ENCODE measurements at places on chromosomes 3 and 15.
A peak's percentile ranks its signal among the peaks of the same experiment; 100 is the strongest.

DNA sequence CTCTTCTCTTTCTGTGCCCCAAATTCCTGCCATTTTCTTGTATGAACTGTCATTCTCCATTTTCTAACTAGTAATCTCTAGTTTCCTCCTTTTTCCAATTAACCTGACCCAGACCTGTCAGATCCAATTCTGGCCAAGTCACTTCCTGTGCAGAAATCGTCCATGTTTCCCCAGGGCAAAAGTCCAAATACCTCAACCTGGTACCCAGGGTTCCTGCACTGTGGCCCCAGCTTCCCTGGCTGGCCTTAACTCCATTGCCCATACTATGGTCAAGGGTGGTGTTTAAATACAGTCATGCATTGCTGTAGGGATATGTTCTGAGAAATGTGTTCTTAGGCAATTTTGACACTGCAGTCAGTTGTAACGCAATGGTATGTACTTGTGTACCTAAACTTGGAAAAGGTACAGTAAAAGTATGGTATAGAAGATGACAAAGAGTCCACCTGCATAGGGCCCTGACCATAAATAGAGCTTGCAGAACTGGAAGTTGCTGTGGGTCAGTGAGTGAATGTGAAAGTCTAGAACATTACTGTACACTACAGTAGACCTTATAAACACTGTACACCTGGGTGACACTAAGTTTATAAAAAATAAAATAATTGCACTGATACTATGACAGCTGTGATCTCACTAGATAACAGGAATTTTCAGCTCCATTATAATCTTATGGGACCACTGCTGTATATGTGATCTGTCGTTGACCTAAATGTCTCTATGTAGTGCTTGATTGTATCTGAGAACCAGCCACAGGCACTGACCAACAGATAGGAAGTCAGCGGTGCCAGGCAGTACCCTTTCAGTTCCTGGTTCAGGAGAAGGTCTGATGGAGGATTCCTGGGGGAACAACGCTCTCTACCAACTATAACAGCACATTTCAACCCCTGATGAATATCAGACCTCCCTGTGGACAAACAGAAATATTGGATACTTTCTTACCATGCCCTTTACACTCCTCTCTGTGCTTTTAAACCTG, 336.1 kb upstream of the PROK2 start:
- no peak overlapping the region for H3K4me3 ChIP-seq
- no peak for DNase-seq

GRCh38 chr15:63858881-63859280, 25.1 kb upstream of the HERC1 start:
- H3K4me1 ChIP-seq: peaks cover 8% of the 10 kb centered on the region
- peak overlapping the region; percentile 38 for H3K27ac ChIP-seq
- DNase-seq: no peak
- H3K27me3 ChIP-seq: no peaks in the 10 kb centered on the region

- no peaks in the 10 kb centered on the region for H3K27me3 ChIP-seq
- no peak overlapping the region for H3K27ac ChIP-seq
- no peak overlapping the region for H3K4me3 ChIP-seq
These were observed 37.0 kb downstream of the CDC25A start for GRCh38 chr3:48151058-48151806.

DNA sequence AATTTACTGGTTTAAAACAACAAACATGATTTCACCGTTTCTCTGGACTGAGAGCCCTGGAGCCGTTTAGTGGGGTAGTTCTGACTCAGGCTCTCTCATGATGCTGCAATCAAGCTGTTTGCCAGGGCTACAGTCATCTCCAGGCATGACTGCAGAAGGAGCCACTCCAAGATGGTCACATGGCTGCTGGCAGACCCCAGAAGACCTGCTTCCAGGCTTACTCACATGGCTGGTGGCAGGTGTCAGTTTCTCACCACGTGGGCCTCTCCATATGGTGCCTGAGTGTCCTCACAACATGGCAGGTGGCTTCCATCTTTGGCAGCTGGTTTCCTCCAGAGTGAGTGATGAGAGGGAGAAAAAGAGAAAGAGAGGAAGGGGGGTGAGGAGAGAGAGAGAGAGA, 378.3 kb upstream of the RGMA start:
- no peaks in the 10 kb centered on the region for H3K36me3 ChIP-seq
- no peak overlapping the region for H3K4me3 ChIP-seq
- no peaks in the 10 kb centered on the region for H3K4me1 ChIP-seq

DNA sequence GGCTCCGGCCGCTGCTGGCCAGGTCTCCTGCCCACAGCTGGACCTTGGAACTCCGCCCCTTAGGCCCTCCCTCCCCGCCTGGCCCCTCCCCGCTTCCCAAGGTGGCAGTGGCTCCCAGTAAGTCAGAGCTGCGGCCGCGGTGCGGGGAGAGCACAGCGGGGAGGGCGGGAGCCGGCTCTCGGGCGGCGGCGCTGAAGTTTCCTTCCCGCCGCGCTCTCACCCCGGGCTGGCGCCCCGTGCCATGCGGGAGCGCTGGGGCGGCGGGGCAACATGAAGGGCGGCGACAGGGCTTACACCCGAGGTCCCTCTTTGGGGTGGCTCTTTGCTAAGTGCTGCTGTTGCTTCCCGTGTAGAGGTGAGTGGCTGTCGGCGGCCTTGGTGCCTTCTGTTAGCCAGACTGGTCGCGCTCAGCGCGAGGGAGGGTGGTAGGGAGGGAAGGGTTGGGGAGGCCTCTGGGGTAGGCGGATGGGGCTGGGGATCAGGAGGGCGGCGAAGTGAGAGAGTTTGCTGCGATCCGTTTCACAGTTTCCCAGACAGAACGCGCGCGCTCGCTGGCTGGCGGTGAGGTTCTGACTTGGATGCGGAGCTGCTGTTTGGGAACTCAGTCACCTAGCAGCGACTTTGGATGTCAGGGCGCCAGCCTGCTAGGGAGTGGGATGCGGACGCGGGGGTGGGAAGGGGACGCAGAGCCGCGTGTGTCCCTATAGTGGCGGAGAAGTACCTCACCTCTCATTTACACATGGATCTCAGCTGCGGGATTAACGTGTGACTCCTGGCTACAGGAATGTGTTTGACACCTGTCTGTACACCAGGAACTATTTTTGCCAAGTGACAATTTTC, 145.5 kb upstream of the UMPS start:
- peaks cover 5% of the 10 kb centered on the region for H3K4me1 ChIP-seq
- H3K27ac ChIP-seq: no peak overlapping the region
- DNase-seq: no peak
- H3K4me3 ChIP-seq: peak overlapping the region; percentile 62

- H3K27ac ChIP-seq: no peak overlapping the region
- no peak overlapping the region for H3K4me3 ChIP-seq
- H3K4me1 ChIP-seq: no peaks in the 10 kb centered on the region
- no peak for DNase-seq
- no peaks in the 10 kb centered on the region for H3K36me3 ChIP-seq
- peaks cover 17% of the 10 kb centered on the region for H3K27me3 ChIP-seq
These were observed 108.1 kb upstream of the THBS1 start for GRCh38 chr15:39472621-39473297.

GRCh38 chr15:38613085-38613484, 48.5 kb upstream of the RASGRP1 start:
- peaks cover 43% of the 10 kb centered on the region for H3K4me1 ChIP-seq
- H3K27ac ChIP-seq: peak overlapping the region; percentile 88
- peak overlapping the region; percentile 59 for H3K4me3 ChIP-seq
- DNase-seq: no peak
- no peaks in the 10 kb centered on the region for H3K27me3 ChIP-seq
- H3K36me3 ChIP-seq: peaks cover 3% of the 10 kb centered on the region

- no peak overlapping the region for H3K4me3 ChIP-seq
- DNase-seq: no peak
- H3K4me1 ChIP-seq: no peaks in the 10 kb centered on the region
- H3K27ac ChIP-seq: no peak overlapping the region
- peaks cover 27% of the 10 kb centered on the region for H3K27me3 ChIP-seq
- H3K36me3 ChIP-seq: no peaks in the 10 kb centered on the region
These were observed 44.3 kb upstream of the TM4SF1 start for GRCh38 chr3:149421764-149422163.

- no peak for DNase-seq
- H3K27me3 ChIP-seq: no peaks in the 10 kb centered on the region
- H3K36me3 ChIP-seq: peaks cover 18% of the 10 kb centered on the region
- no peak overlapping the region for H3K27ac ChIP-seq
- H3K4me3 ChIP-seq: no peak overlapping the region
These were observed 12.7 kb upstream of the PTPN9 start for GRCh38 chr15:75591655-75592364.

DNA sequence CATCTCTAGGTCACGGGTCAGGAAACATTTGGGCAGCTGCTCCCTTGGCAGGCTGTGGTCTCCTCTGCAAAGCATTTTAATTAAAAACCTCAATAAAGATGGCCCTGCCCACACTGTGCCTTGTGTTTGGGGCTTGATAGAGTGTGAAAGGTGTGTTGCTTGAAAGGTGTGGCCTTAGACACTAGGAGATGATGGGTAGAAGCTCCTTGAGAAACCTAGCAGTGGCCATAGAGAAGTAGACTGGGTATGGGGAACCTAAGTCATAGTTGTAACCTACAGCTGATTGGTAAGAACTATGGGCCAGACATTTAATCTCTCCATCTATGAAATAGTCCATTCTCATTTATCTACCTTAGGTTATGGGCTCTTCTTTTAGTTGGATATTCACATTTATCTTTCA, 3.3 kb downstream of the JAGN1 start:
- H3K27ac ChIP-seq: no peak overlapping the region
- H3K36me3 ChIP-seq: peaks cover 28% of the 10 kb centered on the region
- no peaks in the 10 kb centered on the region for H3K27me3 ChIP-seq
- peaks cover 42% of the 10 kb centered on the region for H3K4me1 ChIP-seq
- DNase-seq: no peak

GRCh38 chr3:155334914-155335723, 41.6 kb upstream of the STRIT1 start:
- H3K36me3 ChIP-seq: no peaks in the 10 kb centered on the region
- no peak for DNase-seq
- peaks cover 3% of the 10 kb centered on the region for H3K4me1 ChIP-seq
- no peaks in the 10 kb centered on the region for H3K27me3 ChIP-seq

DNA sequence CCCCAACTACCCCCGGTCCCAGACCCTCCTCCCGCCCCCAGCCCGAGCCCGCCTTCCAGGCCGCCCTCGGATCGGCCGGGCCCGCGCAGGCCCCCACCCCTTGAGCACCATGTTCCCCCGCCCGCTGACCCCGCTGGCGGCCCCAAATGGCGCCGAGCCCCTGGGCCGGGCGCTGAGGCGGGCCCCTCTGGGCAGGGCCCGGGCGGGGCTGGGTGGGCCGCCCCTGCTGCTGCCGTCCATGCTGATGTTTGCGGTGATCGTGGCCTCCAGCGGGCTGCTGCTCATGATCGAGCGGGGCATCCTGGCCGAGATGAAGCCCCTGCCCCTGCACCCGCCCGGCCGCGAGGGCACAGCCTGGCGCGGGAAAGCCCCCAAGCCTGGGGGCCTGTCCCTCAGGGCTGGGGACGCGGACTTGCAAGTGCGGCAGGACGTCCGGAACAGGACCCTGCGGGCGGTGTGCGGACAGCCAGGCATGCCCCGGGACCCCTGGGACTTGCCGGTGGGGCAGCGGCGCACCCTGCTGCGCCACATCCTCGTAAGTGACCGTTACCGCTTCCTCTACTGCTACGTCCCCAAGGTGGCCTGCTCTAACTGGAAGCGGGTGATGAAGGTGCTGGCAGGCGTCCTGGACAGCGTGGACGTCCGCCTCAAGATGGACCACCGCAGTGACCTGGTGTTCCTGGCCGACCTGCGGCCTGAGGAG, 472 bp downstream of the CHST14 start:
- peaks cover 20% of the 10 kb centered on the region for H3K4me1 ChIP-seq
- peak overlapping the region; percentile 57 for H3K27ac ChIP-seq
- peak overlapping the region; percentile 84 for H3K4me3 ChIP-seq
- peak; percentile 15 for DNase-seq
- H3K27me3 ChIP-seq: no peaks in the 10 kb centered on the region

GRCh38 chr3:140187656-140188221, 252.8 kb downstream of the CLSTN2 start:
- peaks cover 2% of the 10 kb centered on the region for H3K27me3 ChIP-seq
- H3K4me3 ChIP-seq: no peak overlapping the region
- no peak for DNase-seq
- H3K27ac ChIP-seq: no peak overlapping the region
- H3K4me1 ChIP-seq: no peaks in the 10 kb centered on the region

Measured in effector memory CD8-positive, alpha-beta T cell (primary cell).